ENCODE measurements at places on chromosomes 12 and 14. TPM values are rescaled to one million over a fixed set of nuclear protein-coding genes. Genes with fewer than 3 reads are reported as not detected.

- DNase-seq: peak; percentile 49
Observed at GRCh38 chr14:99481745-99482099, 513 bp downstream of the CCNK start.

DNA sequence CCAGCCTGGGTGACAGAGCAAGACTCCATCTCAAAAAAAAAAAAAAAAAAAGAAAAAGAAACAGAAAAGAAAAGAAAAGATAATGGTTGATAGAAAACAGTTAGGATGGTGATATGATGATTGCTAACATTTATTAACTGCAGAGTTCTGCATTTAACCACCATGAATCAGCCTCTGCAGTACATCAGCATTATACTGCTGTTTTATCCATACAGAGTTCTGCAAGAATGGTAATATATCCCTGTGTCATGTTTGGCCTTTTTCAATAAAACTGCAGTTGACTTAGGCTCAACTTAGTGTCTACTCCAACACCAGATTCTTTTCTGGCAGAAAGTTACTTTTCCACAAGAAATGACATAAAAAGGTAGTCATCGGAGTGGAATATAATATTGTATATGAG is 62.6 kb downstream of the DUSP6 start:
- DNase-seq: no peak

- no peak for DNase-seq
Observed at GRCh38 chr12:114688256-114688845, 4.4 kb upstream of the TBX3 start.

- DNase-seq: no peak
Observed at GRCh38 chr14:45298423-45299117, 45.6 kb upstream of the MIS18BP1 start.

DNA sequence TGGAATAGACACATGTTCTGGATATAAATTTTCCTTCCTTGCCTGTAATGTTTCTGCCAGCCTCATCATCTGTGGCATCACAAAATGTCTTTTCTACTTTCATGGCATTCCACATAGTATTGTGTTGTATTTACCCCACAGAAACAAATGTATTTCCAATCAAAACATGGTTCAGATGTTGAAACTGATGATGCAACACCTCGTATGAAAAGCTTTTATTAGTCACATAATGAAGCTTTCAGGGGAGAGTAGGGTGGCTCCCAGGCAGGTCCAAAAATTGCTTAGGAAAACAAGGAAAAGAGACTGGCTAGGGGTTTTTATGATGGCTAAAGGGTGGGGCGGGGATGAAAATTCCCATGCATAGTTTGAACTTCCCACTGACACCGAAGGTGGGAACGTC is 29.1 kb upstream of the ZNF641 start:
- peak; percentile 32 for DNase-seq

DNA sequence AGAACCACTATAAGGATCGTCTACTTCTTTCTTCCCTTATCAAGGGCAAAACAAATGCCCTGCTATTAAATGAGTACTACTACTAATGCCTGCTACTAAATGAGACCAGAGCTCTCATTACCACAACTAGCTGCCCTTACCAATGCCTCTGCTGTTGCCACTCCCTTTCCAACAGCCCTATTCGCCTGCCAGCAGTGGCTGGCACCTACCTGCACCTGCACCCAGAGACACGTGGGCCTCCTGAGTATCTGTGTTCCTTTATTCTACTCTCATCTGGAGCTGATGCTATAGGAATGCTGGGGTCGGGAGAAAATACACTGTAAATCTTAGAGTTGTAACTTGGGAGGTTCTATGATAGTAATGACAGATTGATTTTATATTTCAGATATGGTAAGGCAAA is 174.7 kb downstream of the SLC2A13 start:
- no peak for DNase-seq

GRCh38 chr14:64388533-64389285 is 556 bp downstream of the MTHFD1 start:
- DNase-seq: peak; percentile 25

DNA sequence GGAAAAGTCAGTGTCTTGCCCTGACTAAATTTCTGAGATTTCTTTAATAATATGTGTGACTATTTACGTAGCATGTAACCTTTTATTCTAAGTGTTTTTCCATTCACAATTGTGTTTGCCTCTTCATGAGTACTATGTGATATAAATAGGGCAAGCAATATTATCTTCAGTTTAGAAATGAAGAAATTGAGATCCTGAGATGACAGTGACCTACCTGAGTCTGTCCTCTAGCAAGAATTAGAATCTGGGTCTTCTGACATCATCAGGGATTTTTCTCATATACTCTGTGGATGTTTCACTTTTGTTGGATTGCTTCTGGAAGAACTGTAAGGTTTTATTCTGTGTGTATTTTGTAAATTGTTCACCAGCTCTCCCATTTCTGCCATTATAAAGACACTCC is 35.0 kb downstream of the TMTC2 start:
- no peak for DNase-seq

The KRT79 gene
- not detected for total RNA-seq

The FOXA1 gene
- not detected for total RNA-seq
